Hematopoietic multipotent progenitor cell (in vitro differentiated cells): ENCODE measurements at places on chromosomes 5 and 9.

- DNase-seq: no peak
Measured at GRCh38 chr5:172031894-172032461, 25.5 kb upstream of the FBXW11 start.

DNA sequence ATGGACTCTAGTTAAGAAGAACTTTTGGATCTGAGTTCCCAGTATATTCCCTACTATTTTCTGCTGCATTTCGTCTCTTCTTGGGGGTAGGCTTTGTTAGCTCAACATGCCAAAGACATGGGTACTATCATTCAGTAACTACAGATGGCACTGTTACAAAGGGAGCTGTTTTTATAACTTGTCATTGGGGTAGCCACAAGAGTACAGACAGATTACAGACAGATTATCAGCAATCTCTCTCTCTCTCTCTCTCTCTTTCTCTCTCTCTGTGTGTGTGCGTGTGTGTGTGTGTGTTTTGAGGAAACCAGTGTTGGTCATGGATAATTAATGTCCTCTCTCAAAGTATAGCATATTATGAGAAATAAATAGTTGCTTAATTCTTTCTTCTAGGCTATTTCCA lies 116.1 kb downstream of the WDR70 start:
- DNase-seq: no peak

GRCh38 chr9:76718166-76718565 lies 46.1 kb upstream of the PCA3 start:
- DNase-seq: no peak

DNA sequence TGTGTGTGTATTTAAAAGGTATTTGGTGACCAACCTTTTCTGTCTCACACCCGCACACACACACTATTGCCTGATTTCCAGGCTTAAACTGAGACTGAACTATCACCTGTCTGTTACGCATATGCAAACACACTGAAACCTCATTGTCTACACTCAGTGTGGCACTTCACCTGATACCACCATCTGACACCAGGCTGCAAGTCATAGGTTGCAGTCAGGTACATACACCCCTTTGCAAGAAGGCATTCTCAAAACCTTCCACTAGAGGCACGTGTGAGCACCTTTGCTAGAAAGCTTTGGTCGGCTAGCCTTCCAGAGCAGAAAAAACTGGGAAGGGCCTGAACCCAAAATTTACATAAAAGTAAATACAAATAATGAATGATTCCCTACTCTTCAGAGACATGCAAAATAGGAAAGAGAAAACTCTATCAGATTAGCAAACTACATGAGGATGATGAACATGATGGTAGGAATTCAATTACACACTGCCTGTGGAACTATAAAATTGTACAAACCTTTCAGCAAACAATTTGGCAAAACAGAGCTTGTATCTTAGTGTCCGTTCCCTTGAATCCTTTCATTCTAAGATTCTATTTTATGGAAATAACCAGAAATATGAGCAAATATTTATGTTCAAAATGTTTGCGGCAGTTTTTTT lies 5.9 kb upstream of the FOXD1 start:
- DNase-seq: no peak

- DNase-seq: peak; percentile 67
Measured at GRCh38 chr5:16936150-16936988, at the start of gene MYO10. Gene MYO10, minus strand, starts transcription at chr5:16936288. Its CDS starts 480 bp downstream, at chr5:16935808.

GRCh38 chr5:122321921-122322320 lies 9.9 kb downstream of the SNCAIP start:
- DNase-seq: no peak

DNA sequence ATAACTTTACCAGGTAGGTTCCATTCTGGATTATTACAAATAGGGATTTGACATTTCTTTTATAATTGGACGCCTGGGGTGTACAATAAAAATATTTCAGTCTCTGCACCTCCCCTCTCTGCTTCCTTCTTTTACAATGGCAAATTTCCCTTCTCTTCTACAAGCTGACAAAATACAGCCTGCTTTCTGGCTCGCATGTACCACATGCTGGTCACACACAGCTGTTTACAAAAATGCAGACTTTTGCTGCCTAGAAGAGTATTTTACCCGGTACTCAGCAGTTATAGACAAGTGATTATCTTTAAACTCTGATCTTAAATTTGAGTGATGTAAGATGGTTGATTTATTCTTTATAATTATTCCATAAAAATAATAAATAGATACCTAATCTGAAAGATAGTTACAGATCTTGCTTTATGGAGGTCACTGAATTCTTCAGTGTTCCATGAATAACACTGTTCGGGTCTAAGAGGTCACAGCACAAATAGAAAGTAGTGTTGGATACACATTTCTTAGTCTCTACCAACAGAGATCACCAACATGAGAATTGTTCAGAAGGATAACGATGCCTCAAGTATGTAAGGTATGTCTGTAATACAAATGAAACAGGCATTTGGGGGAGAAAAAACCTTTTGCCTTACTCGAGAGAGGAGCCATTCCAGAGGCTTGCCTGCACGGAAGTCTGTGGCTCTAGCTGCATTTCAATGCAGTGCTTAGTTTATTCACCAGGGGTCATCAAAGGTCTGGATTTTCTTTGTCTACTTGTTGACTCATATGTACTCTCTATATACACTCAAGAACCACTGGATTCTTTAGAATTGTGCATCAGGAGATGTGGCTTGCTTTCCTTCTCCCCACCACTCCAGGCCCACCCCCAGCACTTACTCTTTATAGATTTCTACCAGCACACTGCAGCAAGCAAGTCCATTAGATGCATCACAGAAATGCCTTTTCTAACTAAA lies 206.6 kb upstream of the RFX3 start:
- peak; percentile 13 for DNase-seq

DNA sequence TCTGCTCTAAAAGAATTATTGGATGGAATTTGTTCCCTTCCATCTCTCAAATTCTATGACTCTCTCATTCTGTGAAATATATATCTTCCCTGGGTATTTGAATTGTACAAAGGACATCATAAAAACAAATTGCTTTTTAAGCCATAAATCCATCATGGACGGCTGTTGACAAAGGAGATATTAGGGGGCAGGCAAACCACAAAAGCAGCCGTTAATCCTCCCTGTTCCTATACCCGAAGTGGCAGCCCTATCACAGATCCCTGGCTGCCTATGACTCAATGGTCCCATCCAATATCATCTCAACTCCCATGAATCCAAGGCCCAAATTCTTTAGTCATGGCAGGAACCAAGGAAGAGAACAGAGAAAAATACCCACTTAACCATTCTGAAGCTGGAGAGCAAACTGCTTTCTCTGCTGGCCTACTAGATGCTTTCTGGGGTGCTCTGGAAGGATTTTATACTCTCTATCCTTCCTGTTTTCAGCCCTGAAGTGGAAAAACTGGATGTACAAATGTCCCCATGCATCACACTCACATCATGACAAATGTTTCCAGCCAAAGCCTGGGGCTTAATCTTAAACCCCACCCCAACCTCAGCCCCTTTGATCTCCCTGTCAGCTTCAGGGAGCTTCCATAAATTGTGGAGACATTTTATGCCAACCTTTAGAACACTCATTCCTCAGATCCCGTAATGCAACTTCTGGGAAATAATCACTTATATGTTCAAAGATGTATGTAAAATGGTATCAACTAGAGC lies 59.5 kb downstream of the FAM114A2 start:
- DNase-seq: no peak

DNA sequence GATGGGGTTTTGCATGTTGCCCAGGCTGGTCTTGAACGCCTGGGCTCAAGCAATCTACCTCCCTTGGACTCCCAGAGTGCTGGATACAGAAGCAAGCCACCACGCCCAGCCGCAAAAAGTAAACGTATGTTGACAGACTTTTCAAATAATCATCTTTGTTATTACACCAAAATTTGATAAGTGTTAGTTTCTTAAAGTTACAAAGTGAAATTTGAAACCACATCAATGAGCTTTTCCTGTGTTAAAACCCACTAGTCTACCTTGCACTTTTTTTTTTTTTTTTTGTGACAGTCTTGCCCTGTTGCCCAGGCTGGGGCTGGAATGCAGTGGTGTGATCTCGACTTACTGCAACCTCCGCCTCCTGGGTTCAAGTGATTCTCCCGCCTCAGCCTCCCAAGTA lies 29.9 kb downstream of the SPACA9 start:
- no peak for DNase-seq

DNA sequence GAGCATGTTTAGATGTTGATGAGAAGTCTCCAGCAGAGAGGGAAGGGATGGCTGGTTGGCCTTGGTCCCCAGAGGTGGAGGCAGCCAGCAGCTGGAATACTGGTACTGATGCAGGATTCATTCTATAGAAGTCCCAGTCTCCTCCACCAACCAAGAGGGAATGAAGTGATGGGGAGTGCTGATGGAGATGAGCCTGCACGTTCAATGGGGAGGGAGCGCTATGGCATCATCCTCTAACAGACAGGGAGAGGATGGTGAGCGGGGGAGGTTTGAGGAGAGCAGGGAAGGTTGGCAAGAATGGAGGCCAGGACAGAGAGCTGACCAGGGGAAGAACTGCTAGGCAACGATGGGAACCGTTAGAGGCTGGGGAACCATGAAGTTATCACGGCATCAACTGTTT lies 159.8 kb upstream of the MVB12B start:
- DNase-seq: no peak
